ENCODE measurements at places on chromosomes 7 and 10.

GRCh38 chr10:110533149-110533548, 34.3 kb upstream of the SMC3 start:
- DNase-seq, result no peak

GRCh38 chr10:58158806-58159205, 108.9 kb downstream of the IPMK start:
- DNase-seq, result no peak

- no peak for DNase-seq
Measured at GRCh38 chr7:105028004-105028403, 14.0 kb downstream of the KMT2E start.

- DNase-seq, result no peak
Measured at GRCh38 chr7:18906901-18907300, 210.5 kb downstream of the TWIST1 start.

DNA sequence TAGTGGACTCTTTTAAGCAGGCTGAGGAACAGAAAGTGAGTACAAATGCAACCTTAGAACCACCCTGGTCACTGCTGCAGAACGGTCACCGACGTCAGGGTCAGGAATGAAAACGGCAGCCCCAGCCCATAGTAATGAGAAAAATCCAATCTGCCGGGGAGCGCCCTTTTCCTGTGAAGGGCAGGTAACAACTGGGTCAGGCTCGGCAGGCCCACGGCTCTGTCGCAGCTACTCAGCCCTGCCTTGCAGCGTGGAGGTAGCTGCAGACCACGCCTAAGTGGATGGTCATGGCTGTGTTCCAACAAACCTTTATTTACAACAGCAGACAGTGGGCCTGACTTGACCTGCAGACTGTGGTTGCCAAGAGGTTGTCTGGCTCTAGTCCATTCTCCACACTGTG, 563.2 kb downstream of the DNAJB6 start:
- no peak for DNase-seq

GRCh38 chr7:37504801-37505200, 56.1 kb upstream of the ELMO1 start:
- DNase-seq, result no peak

GRCh38 chr7:15094989-15095388, 192.4 kb upstream of the DGKB start:
- no peak for DNase-seq

DNA sequence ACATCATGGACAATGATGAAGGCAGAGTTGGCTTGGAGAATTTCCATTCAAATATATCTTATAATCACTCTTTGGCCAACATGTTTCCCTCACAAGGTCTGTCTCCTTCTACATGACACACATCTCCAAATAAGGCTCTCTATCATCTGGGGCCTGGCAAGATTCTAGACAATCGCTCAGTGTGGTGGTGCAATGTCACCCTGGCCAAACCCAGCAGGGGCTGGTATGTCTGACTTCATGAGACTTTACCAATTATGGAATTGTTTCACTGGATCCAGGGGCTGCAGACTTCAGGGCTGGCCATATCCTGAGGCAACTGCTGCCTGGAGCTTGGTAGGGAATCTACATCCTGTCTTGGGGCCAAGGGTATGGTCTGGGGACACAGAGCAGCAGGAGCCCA, 319.0 kb downstream of the PLXNA4 start:
- no peak for DNase-seq

DNA sequence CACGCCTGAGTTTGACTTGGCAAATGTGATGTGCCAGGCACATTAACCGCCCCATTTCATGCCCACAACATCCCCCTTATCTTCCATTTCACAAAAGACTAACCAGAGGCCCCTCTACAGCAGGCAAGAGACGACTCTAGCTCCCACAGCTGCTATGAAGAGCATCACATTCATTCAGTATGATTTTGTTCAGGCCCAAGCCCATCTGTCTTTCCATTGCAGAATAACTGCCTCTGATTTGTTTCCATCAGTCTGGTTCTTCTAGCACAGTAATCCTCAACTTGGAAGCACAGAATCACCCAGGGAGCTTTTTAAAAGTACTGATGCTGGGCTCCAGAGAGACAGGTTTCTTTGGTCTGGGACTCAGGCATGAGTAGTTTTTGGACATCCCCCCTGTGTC, 169.7 kb downstream of the NEURL1 start:
- DNase-seq, result no peak

GRCh38 chr7:155731380-155731779, 80.9 kb downstream of the SHH start:
- no peak for DNase-seq

- no peak for DNase-seq
Measured at GRCh38 chr7:114354306-114354705, 60.3 kb upstream of the FOXP2 start.

DNA sequence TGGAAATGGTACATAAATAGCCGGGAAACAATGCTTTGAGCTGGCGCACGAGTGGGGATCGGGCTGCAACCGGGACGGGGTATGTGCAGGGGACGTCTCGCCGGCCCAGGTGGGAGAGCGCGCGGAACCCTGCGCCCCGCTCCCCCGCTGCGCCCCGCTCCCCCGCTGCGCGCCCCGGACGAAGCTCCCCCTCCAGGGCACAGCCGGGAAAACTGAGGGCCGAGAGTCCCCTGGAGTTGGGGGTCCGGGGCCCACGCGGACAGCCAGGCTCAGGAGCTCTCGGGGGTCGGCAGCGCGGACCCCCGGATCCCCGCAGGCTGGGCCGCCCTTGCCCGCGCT, 514 bp downstream of the RADIL start:
- DNase-seq, result no peak

DNA sequence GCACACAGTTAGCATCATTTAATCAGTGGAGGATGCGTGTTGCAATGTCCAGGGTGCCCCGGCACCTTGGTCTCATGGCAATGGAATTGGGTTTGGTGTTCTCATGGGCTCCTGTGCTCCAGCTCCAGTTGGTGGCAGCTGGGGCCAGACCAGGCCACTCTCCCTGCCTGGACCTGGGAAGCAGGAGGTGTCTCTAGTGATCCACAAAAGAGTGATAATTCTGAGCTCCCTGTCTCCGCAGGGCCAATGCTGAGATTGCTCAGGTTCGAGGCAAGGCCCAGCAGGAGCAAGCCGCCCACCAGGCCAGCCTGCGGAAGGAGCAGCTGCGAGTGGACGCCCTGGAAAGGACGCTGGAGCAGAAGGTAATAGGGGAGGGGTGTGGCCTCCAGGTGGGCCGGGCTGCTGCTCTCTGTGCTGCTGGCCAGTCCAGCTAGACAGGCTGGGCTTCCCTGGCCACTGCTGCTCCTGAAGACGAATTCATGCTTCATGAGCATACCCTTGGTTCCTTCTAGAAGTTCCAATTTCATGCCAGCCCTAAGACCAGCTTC, 21.7 kb upstream of the BTBD16 start:
- DNase-seq, result no peak

- no peak for DNase-seq
Measured at GRCh38 chr7:128833148-128833945, 3.1 kb downstream of the FLNC start.

DNA sequence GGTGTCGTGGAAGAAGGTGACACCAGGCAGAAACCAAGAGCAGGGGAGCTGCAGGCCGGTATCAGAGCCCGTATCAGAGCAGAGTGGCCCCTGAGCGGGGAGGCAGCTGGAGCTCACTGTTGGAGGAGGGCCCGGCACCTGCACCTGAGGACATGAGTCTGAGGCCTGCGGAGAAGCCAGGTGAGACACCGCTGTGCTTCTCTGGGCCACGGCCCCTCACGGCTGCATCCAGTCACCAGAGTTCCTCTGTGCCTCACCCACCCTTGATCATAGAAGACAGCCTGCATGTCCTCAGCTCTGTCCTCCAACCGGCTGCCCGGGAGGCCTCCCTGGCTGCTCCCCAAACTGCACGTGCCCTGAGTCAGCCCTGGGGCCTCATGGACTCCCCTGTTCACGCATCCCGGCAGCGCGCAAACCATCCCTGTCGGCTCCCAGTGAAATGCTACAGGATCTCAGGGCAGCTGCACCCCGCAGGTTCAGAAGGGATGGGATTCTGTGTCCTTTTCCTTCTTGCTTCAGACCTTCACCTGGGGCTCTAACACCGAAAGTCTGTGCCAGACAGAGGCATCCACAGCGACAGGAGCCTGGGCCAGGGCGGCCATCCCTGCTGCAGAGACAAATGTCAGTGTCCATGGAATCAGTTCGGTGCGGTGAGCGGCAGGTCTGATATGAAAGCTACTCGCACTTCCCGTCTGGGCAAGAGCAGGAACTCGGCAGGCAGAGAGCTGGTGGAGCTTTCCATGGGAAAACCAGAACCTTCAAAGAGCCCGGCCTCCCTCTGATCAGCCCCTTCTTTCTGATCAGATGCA, 111.9 kb upstream of the FAM20C start:
- peak; percentile 9 for DNase-seq

DNA sequence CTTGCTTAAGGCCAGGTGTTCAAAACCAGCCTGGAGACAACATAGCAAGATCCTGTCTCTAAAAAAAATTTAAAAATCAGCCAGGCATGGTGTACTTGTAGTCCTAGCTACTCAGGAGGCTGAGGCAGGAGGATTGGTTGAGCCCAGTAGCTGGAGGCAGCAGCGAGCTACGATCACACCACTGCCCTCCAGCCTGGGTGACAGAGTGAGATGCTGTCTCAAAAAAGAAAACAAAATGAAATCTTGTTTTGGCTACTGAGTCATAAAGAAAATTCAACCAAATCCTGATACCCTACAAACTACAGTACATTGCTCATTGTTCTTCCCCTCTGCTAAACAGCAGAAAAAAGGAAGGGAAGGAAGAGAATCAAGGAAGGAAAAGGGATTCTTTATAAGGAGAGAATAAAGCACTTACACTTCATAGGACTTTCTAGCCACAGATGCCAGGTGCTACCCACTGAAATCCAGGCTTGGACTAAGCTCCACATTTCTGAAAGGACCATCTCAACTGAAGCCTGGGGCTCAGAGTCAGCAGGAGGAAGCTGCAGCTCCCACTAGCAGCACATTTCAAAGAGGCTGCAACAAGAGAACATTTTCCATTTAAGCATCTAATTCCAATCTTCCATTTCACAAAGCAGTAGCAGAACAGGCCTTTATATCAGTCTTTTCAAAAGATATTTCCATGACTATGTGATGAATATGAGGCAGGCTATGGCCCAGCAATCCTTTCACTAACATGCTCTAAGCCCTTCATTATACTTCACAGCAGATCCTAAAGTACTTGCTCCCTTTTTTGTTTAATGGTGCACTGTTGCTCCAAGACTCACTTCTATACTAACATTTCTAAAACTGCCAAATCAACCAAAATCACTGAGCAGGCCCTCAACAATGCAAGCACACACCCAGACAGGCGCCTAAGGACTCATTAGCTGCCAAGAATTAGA, 13.5 kb downstream of the TNPO3 start:
- DNase-seq, result no peak

- peak; percentile 8 for DNase-seq
Measured at GRCh38 chr7:45689797-45690761, 115.9 kb downstream of the ADCY1 start.

DNA sequence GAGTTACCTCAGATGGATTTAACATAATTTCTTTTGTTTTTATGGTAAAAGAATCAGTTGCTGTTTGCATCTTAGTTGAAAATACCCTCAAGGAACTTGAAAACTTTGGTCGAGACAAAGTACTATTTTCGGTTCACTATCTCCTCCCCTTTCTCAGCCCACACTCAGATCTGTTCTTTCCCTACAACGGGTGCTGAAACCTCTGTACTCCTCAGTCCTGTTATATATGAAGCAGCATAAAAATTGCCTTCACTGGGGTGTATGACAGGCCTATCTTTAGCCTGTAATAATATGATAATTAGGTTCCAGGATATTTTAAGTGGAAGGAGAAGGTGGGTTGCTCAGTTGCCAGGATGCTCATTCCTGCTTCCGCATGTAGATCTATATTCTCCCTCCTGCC, 105.2 kb upstream of the NOBOX start:
- DNase-seq, result no peak

DNA sequence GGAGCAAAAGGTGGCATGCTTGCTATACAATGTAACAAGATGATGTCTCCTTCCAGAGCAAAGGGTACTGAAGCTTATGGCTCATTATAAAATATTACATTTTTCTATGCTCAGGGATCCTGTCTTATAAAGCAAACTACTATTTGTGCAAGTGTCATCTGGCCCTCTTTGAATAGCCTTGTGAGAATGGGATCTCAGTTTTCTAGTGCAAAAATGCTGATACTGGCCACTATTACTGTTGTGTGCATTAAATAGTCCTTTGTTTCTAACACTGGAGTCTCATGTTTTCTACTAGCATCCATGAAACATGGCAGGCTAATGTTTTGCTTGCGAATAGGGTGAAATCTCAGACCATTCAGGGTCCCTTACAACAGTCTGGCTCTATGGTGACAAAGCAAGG, 823.0 kb downstream of the REEP3 start:
- no peak for DNase-seq

DNA sequence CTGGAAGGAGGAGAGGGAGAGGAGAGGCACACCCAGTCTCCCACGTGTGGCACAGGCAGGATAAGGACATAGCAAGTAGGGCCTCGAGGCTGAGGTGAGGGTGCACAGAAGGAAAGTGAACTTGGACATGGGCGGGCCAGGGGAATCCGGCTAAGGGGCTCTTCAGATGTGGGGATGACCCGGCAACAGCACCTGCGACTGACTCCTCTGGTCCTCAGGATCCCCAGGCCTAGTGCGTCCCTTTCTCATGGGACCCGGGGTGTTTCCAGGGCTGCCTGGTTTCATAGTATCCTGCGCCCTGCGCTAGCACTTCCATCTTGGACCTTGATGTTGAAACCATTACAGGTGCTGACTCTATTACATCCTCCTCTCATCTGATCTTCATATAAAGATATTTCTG, 96.1 kb upstream of the LYZL2 start:
- no peak for DNase-seq

GRCh38 chr7:88115816-88116215, 104.0 kb downstream of the SRI start:
- no peak for DNase-seq

- no peak for DNase-seq
Measured at GRCh38 chr10:3655528-3655927, 129.5 kb downstream of the KLF6 start.
